Chondrocyte (in vitro differentiated cells): ENCODE measurements at places on chromosomes 11 and 22. TPM values are rescaled to one million over a fixed set of nuclear protein-coding genes. Genes with fewer than 3 reads are reported as not detected.

KCNK4 gene
- total RNA-seq: 0.22 to 0.39 TPM in 2 of 3 replicates, not detected in the other

NXPE2 gene
- total RNA-seq: 0.36 TPM in 1 of 3 replicates, not detected in the others

HOATZ gene
- total RNA-seq: not detected in 3 replicates

PTS gene
- total RNA-seq: 43.6 to 64.3 TPM (median 45.8 TPM) in 3 replicates

CNTF gene
- total RNA-seq: 0.92 to 1.3 TPM (median 1.1 TPM) in 3 replicates

TRPM5 gene
- not detected in 3 replicates for total RNA-seq

FJX1 gene
- total RNA-seq: 15.2 to 22.8 TPM (median 15.9 TPM) in 3 replicates

FBXO7 gene
- 76.0 to 76.6 TPM (median 76.3 TPM) in 3 replicates for total RNA-seq

CYP2D6 gene
- total RNA-seq: 0.75 to 1.7 TPM (median 0.95 TPM) in 3 replicates

GRCh38 chr22:31947296-31947695 is 3.0 kb downstream of the YWHAH start:
- no peak for DNase-seq
- peak overlapping the region; percentile 57 for H3K4me3 ChIP-seq
- H3K27me3 ChIP-seq: no peaks in the 10 kb centered on the region
- peaks cover 12% of the 10 kb centered on the region for H3K36me3 ChIP-seq
- H3K27ac ChIP-seq: peak overlapping the region; percentile 76
- H3K4me1 ChIP-seq: peaks cover 43% of the 10 kb centered on the region

GRCh38 chr11:92784331-92784730 is 185.1 kb upstream of the MTNR1B start:
- H3K27ac ChIP-seq: no peak overlapping the region
- H3K36me3 ChIP-seq: no peaks in the 10 kb centered on the region
- no peak for DNase-seq
- no peaks in the 10 kb centered on the region for H3K27me3 ChIP-seq

DNA sequence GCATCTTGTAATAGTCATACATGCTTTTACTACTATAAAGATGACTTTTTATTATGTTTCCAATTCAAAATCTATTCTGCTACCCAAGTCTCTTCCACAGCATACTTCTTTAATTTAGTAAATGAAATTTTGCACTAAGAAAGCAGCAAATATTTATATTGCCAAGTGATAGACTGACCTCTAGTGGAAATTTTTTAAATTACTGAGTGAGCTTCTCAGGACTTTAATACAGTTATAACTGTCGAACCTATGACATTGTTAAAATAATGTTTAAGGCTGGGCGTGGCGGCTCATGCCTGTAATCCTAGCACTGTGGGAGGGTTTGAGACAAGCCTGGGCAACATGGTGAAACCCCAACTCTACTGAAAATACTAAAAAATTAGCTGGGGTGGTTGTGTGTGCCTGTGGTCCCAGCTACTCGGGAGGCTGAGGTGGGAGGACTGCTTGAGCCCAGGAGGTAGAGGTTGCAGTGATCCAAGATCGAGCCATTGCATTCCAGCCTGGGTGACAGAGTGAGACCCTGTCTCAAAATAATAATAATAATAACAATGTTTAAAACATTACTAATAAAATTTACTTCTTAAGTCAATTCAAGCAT is 27.3 kb downstream of the STK33 start:
- peaks cover 7% of the 10 kb centered on the region for H3K27me3 ChIP-seq
- H3K4me3 ChIP-seq: no peak overlapping the region
- peaks cover 5% of the 10 kb centered on the region for H3K36me3 ChIP-seq
- DNase-seq: no peak
- H3K27ac ChIP-seq: no peak overlapping the region

- H3K4me1 ChIP-seq: peaks cover 42% of the 10 kb centered on the region
- DNase-seq: no peak
- H3K27ac ChIP-seq: no peak overlapping the region
- H3K27me3 ChIP-seq: no peaks in the 10 kb centered on the region
- no peaks in the 10 kb centered on the region for H3K36me3 ChIP-seq
Observed at GRCh38 chr11:76807206-76807875, 24.2 kb downstream of the TSKU start.

GRCh38 chr22:37206118-37206840 is 6.0 kb downstream of the SSTR3 start:
- no peaks in the 10 kb centered on the region for H3K36me3 ChIP-seq
- peak; percentile 66 for DNase-seq

DNA sequence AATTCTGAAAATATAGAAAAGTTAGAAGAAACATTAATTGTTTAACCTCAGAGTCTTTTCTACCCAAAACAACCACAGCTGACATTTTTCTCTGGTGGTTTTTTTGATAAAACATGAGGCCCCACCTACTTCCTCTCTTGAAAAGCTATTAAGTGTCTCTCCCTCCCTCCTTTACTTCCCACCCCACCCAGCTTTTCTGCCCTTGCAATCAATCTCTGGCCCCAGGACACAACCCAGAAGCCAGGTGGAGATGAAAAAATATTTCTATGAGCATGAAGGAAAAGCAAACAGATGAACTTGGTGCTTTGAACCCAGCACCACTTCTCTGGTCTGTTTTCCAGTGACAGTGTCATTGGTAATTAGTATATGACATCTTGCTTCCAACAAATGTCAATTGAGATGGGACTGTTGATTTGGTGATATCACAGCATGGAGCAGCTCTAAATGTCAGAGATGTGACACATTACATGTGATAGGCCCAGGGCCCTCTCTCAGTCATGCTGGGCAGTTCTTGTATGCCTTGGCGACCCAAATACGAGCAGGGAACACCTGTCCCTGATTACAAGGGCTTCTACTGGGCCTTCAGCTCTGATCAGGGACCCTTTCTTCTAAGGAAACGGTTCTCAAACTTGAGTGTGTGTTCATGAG is 23.9 kb upstream of the TMPRSS13 start:
- no peak for DNase-seq
- H3K36me3 ChIP-seq: peaks cover 2% of the 10 kb centered on the region
- no peaks in the 10 kb centered on the region for H3K4me1 ChIP-seq
- no peak overlapping the region for H3K4me3 ChIP-seq
- peaks cover 29% of the 10 kb centered on the region for H3K27me3 ChIP-seq

DNA sequence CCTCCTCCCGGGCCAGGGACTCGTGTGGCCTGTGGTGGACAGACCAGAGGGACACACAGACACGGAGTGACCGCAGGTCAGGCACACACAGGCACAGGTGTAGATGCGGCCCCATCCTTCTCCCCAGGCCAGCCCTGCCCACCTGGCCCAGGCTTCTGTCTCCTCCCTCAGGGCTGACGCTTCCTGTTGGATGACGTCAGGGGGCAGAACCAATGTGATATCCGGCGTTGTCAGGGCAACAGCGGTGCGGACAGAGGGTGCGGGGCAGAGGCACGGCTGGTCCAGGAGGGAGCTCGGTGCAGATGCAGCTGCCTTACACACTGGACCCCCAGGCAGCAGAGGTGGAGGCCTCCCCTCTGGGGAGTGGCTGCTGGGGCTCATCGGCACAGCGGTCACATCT is 2.9 kb upstream of the TUBGCP6 start:
- no peak overlapping the region for H3K4me3 ChIP-seq
- H3K36me3 ChIP-seq: peaks cover 5% of the 10 kb centered on the region
- DNase-seq: no peak
- peak overlapping the region; percentile 54 for H3K27ac ChIP-seq
- H3K27me3 ChIP-seq: no peaks in the 10 kb centered on the region

DNA sequence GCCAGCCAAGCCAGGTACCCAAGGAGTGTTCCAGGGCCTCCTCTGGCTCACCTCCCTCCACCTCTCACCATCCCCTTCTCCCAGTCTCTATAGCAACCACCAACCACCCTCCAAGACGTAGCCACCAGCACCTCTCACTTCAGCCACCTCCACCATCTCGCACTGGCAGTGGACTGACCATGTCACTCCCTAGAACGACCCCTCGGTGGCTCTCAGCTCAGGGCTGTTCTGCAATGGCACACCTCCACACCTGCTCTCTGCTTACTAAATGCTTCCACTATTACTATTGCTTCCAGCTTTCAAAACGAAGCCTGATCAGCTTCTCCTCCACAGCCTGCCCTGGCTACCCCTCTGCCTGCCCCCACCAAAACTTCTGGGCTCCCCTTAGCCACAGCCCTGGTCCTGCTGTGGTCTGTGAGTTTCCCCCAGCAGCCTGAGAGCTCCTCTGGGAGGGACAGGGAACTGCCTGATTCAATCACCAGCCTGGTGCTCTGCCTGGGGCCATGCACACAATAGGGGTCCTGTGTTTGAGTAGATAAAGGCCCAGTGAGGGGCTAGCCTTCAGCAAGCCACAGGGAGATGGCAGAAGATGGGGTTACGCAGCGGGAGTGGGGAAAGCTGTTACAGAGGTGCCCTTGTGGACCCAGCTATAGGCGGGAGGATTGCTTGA is 17.5 kb upstream of the CBX7 start:
- H3K4me3 ChIP-seq: no peak overlapping the region
- H3K27me3 ChIP-seq: no peaks in the 10 kb centered on the region
- no peaks in the 10 kb centered on the region for H3K36me3 ChIP-seq

GRCh38 chr22:40258501-40258915 is 80.8 kb downstream of the TNRC6B start:
- peaks cover 23% of the 10 kb centered on the region for H3K4me1 ChIP-seq
- no peak for DNase-seq
- H3K4me3 ChIP-seq: no peak overlapping the region
- H3K27ac ChIP-seq: peak overlapping the region; percentile 30
- H3K27me3 ChIP-seq: no peaks in the 10 kb centered on the region
- H3K36me3 ChIP-seq: peaks cover 12% of the 10 kb centered on the region

GRCh38 chr11:24932110-24933000 is 435.5 kb downstream of the LUZP2 start:
- no peaks in the 10 kb centered on the region for H3K36me3 ChIP-seq
- H3K27ac ChIP-seq: no peak overlapping the region
- no peaks in the 10 kb centered on the region for H3K27me3 ChIP-seq
- H3K4me3 ChIP-seq: no peak overlapping the region
- peaks cover 6% of the 10 kb centered on the region for H3K4me1 ChIP-seq

DNA sequence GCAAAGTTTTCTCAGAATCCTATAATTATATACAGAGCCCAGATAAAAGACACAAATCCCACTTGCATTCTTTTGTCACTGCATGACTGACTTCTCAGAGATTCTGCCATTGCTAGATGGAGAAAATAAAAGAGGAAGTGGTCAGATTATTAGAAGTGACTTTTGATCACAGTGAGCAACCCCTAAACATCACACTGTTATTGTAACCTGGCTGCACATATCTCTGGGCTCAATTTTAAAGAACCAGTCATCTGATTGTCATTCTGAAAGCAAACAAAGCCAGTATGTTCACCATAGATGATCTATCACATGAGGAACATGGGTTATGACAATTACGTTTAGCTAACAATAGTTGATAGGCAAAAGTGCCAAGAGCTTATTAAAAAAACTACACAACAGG is 47.8 kb downstream of the COPB1 start:
- no peaks in the 10 kb centered on the region for H3K27me3 ChIP-seq
- no peak overlapping the region for H3K4me3 ChIP-seq
- H3K4me1 ChIP-seq: peaks cover 44% of the 10 kb centered on the region
- H3K36me3 ChIP-seq: peaks cover 17% of the 10 kb centered on the region

- H3K4me3 ChIP-seq: no peak overlapping the region
- H3K27me3 ChIP-seq: peaks cover 36% of the 10 kb centered on the region
- H3K27ac ChIP-seq: no peak overlapping the region
Observed at GRCh38 chr11:112946866-112947265, 14.4 kb upstream of the NCAM1 start.

DNA sequence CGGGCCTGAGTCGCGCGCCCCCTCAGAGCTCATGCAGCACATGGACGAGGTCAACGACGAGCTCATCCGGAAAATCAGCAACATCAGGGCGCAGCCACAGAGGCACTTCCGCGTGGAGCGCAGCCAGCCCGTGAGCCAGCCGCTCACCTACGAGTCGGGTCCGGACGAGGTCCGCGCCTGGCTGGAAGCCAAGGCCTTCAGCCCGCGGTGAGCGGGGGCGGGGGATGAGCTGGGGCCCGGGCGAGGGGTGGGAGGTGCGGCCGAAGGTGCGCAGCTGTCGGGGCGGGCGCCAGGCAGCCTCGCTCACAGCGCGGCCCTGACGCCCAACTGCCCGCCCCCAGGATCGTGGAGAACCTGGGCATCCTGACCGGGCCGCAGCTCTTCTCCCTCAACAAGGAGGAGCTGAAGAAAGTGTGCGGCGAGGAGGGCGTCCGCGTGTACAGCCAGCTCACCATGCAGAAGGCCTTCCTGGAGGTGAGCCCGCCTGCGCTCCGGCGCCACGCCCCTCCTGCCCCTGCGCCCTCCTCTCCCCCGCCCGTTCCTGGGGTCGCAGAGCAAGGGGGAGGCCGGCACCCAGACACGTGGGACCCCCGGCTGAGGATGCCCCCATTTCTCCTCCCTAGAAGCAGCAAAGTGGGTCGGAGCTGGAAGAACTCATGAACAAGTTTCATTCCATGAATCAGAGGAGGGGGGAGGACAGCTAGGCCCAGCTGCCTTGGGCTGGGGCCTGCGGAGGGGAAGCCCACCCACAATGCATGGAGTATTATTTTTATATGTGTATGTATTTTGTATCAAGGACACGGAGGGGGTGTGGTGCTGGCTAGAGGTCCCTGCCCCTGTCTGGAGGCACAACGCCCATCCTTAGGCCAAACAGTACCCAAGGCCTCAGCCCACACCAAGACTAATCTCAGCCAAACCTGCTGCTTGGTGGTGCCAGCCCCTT is 20.5 kb downstream of the EPS8L2 start:
- H3K36me3 ChIP-seq: peaks cover 3% of the 10 kb centered on the region
- H3K4me3 ChIP-seq: no peak overlapping the region
- DNase-seq: no peak
- no peaks in the 10 kb centered on the region for H3K27me3 ChIP-seq
- no peak overlapping the region for H3K27ac ChIP-seq

- H3K4me3 ChIP-seq: no peak overlapping the region
- DNase-seq: no peak
- peaks cover 52% of the 10 kb centered on the region for H3K36me3 ChIP-seq
- no peak overlapping the region for H3K27ac ChIP-seq
- no peaks in the 10 kb centered on the region for H3K27me3 ChIP-seq
Observed at GRCh38 chr11:71486320-71486719, 33.3 kb downstream of the NADSYN1 start.

DNA sequence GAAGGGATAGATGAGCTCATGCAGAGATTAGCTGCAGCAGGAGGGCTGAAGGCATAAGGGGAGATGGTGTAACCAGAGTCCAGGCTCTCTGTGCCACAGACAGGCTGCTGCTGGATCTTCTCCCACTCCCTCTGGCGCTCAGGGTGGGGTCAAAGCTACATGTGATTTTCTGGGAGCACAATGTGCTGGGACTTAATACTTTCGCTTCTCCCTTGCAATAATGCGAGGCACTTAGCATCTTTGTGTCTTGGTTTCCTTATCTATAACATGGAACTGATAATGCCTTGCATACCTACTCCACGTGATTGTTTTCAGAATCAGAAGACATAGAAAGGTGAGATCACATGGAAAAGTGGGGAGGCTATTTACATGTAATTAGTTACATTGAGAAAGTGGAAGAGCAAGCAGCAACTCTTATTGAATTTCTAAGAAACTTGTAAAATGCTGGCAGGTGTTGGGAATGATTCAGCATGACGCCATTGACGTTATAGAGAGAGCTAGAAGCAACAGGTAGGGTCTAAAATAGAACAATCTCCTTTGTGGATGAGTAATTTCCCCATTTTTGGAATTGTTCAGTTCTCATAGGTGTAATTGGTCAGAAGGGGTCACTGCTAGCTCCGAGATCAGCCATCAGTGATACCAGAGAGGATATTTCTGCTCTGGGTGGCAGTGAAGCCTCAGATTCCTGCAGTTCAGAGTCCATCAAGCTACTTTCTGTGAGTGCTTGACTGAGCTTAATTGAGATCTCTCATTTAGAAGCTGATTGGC is 8.2 kb upstream of the OR9I1 start:
- no peak overlapping the region for H3K27ac ChIP-seq
- no peak for DNase-seq
- H3K27me3 ChIP-seq: peaks cover 4% of the 10 kb centered on the region
- H3K4me3 ChIP-seq: no peak overlapping the region
- H3K4me1 ChIP-seq: no peaks in the 10 kb centered on the region
- no peaks in the 10 kb centered on the region for H3K36me3 ChIP-seq

- no peaks in the 10 kb centered on the region for H3K36me3 ChIP-seq
- no peak for DNase-seq
- no peak overlapping the region for H3K4me3 ChIP-seq
- no peaks in the 10 kb centered on the region for H3K27me3 ChIP-seq
- H3K27ac ChIP-seq: no peak overlapping the region
- peaks cover 16% of the 10 kb centered on the region for H3K4me1 ChIP-seq
Observed at GRCh38 chr11:66874232-66874631, 17.4 kb downstream of the LRFN4 start.
